ENCODE measurements at places on chromosomes 16 and 17. TPM values are rescaled to one million over a fixed set of nuclear protein-coding genes. Genes with fewer than 3 reads are reported as not detected.

PIRT gene
- total RNA-seq = not detected

PIPOX gene
- total RNA-seq = 0.59 TPM

ZNF597 gene
- total RNA-seq = 2.0 TPM

NAE1 gene
- 35.7 TPM for total RNA-seq

TTLL6 gene
- total RNA-seq = not detected

CSH2 gene
- not detected for total RNA-seq

PCGF2 gene
- total RNA-seq = 23.8 TPM

RASL10B gene
- total RNA-seq = 23.8 TPM

MT1G gene
- total RNA-seq = not detected

C17orf107 gene
- 0.64 TPM for total RNA-seq

DOC2B gene
- total RNA-seq = 3.9 TPM

SCIMP gene
- 1.2 TPM for total RNA-seq

FAM171A2 gene
- 0.72 TPM for total RNA-seq

SERPINF2 gene
- 1.4 TPM for total RNA-seq

RAB37 gene
- total RNA-seq = 2.8 TPM

SPATA32 gene
- not detected for total RNA-seq

ZNF689 gene
- 4.8 TPM for total RNA-seq

PPL gene
- 18.4 TPM for total RNA-seq

GRCh38 chr16:30786115-30786935, 680 bp downstream of the ZNF629 start:
- peak; percentile 63 for DNase-seq

- no peak for DNase-seq
These were observed 80.7 kb downstream of the SNX29 start for GRCh38 chr16:12057266-12057665.

GRCh38 chr17:57326336-57326735, 70.0 kb downstream of the MSI2 start:
- DNase-seq = no peak

- DNase-seq = no peak
These were observed 5.4 kb upstream of the GIP start for GRCh38 chr17:48973806-48974205.

DNA sequence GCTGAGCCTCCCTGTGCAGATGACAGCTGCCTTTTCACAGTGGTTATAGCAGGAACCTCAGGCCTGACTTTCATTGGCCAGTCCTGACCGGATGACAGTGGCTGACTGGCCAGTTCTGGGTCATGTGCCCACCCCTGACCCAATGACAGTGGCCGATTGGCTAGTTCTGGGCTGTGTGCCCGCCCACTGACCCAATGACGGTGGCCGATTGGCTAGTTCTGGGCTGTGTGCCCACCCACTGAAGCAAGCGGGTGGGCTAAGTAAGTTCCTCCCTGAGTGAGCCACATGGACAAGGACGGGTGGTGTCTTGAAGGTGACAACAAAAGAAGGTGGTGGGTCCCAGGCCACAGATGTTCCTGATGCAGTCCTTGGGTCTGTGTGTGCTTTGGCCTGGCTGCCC, 9.5 kb downstream of the DEF8 start:
- peak; percentile 58 for DNase-seq

DNA sequence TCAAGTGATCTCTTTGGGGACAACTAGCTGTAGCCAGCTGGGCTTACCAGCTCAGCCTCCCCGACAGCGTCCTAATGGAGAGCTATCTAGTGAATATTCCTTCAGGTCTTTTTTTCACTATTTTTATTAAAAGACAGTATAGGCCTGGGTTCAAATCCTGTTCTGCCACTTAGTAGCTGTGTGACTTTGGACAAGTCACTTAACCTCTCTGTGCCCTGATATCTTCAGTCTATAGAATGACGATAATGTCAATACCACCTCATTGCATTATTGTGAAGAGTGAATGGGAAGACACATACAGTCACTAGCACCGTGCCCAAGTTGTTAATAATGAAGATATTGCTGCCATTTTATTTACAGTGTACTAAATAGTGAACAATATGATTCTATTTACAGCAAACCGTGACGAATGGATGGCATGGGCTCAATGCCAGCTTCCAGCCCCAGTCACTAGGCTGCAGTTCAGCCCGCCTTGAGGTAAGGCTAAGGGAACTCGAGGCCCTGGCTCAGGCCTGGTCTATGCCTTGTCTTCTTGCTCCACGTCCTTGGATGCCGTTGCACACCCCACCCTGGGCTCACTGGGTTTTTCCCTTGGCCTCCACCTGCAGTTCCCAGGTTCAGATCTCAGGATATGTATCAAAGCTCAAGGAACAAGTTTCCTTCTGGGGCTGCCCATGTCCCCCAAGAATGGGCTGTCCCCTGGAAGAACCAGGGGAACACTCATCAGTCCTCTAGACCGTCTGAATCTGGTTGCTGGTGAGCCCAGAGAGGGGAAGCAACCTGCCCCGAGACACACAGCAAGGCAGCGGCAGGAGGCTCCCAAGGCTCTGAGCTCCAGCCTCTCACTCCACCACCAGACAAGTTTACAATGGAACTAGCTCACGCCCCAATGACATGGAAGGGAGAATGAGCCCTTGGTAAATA, 95.4 kb upstream of the TNRC6C start:
- peak; percentile 33 for DNase-seq

GRCh38 chr16:23874613-23875294, 39.0 kb downstream of the PRKCB start:
- no peak for DNase-seq

- DNase-seq = no peak
These were observed 171.4 kb upstream of the DYNLRB2 start for GRCh38 chr16:80369138-80369958.

GRCh38 chr17:41777157-41777573, 9.3 kb downstream of the JUP start:
- peak; percentile 86 for DNase-seq

DNA sequence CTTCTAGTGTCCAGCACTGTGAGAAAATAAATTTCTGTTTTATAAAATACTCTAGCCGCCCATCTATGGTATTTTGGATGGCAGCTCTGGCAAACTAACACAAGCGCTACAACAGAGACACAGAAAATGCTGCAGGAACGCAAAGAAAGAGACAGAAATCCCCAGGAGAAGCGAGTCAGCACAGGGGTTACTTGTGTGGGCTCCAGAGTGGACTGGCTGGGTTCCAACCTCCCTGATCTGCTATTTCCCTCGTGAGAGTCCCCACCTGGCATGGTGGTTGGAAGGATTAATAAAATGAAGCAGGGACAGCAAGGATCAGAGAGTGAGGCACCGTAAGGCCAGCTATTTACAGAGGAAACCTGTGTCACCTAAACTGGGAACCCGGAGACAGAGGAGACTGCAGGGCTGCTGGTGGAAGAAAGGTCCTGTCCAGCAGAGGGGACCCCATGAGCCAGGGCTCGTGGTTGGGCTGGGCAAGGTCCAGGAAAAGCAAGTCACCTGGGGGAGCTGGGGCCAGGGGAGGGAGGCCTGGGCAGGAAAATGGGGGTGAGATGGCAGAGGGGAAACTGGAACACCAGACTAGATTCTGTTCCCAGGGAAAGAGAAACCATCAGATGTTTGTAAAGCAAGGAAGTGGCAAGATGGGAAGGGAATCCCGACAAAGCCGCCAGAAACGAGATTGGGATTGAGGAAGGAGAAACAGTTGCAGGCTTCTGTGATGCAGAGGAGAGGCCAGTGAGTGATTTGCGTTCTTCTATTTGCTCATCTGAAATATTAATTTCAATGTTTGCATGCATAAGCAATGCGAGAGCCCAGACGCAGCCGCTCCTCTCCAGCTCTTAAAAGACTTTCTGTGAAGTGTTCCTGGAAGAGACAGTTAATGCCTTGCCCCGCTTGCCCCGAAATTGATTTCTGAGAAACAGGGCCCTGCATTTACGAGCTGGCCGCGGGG, 63.0 kb upstream of the TEKT3 start:
- DNase-seq = no peak

DNA sequence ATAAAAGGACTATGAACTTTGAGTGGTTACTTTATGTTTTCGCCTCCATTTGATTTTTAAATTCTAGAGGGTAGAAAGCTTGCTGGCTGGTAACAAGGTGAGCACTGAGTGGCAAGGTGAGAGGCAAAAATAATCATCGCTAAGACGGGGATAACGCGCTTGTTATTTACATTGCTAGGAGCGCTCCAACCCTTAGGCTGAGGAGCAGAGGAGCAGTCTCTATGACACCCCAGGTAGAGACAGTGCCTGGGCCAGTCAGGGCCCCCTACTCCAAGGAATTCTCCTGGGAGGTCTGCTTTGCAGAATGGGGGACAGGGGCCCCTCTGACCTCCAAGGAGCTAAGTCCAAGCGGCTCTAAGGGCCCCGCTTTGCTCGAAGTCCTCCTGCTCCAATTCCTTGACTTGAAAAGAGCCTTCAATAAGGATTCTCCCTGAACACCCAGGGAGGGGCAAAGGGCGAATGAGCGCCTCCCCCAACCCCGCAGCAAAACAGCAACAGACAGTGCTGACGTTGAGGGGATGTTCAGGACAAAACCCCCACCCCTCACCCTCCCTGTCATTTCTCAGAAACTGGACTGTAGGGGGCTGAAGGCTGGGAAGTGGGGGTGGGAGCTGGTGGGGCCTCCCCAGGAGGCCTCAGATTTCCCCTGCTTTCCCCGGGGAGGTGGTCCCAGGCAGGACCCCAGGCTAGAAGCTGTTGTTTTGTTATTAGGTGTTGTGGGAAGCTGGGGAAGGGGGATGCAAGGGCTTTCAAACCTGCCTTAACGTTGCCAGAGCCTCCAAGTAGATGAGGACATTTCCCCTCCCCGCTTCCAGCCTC, 10.2 kb upstream of the FOXF1 start:
- no peak for DNase-seq

- DNase-seq = no peak
These were observed 45.7 kb upstream of the KPNB1 start for GRCh38 chr17:47603830-47604597.

- no peak for DNase-seq
These were observed 72.9 kb downstream of the CREBBP start for GRCh38 chr16:3807425-3808123.

DNA sequence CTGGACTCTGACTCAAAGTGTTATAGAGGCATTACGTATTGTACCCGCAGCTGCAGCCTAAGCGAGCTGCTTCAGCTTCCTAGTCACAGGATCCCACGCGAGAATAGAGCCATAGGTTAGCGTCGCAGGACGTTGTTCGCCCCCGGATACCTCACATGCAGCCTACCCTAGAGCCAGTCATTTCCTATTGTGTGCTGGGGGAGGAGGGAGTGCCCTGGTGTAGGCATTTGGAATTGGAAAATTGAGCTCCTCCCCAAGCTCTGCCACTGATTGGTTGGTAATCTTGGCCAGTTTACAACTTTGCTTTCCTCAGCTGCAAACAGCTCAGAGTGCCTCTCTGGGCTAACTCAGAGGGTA, 530 bp downstream of the NAA60 start:
- DNase-seq = no peak

- DNase-seq = no peak
These were observed 72.1 kb upstream of the RCVRN start for GRCh38 chr17:9977180-9977575.

DNA sequence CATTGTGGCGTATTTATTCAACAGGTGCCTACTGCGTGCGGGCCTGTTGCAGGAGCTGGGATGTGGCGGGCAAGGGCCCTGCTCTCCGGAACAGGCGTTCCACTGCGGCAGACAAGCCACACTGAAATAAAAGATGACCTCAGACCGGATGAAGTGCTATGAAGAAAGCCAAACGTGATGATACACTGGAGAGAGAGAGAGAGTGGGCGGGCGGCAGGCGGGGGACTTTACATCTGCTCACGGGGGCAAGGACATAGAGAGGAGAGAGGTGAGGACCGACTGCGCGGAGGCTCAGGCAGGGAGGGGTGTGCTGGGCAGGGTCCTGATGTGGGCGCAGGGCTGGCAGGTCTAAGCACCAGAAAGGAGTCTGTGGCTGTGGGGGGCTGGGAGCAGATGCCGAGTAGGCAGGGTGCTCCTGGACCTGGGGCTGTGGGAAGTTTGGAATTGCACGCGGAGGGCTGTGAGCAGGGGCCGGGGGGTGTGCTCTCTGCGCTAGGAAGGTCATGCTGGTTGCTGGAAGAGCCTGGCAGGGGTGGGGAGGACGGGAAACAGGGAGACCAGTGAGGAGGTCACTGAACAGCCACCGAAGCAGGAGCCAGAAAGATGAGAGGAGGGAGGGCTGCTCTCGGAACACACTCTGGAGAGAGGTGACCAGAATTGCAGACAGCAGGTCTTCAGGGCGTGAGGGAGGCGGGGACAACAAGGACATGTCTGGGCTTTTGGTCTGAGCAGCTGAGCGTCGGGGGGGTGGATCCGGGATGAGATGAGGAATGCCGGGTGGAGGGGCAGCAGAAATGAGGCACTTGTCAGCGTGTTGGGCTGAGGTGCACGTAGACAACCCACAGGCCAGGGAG, 9.9 kb downstream of the MXRA7 start:
- DNase-seq = peak; percentile 82

GRCh38 chr17:48579471-48579759, 1.3 kb upstream of the HOXB4 start:
- DNase-seq = no peak

- no peak for DNase-seq
These were observed 212.8 kb downstream of the LGALS9B start for GRCh38 chr17:20254541-20254940.

DNA sequence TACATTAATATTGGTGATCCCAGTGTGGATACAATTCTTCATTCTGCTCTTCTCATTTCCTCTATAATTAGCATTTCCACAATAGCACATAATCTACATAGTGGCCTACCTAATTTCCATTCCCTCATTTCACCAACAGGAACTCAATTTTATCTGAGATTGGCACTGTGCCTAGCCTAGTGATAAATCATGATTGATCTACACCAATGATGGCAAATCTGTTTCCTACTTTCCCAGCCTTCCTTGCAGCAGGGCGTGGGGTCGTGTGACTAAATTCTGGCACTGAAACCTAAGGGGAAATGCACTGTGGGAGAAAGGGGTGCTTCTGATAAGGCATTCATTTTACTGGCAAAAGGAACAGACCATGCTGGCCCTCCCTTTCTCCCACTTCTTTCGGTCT, 66.6 kb upstream of the TOM1L1 start:
- no peak for DNase-seq

GRCh38 chr17:20225162-20226115, 216.3 kb downstream of the SPECC1 start:
- DNase-seq = no peak

GRCh38 chr16:49855280-49855821, 561 bp downstream of the ZNF423 start:
- DNase-seq = peak; percentile 92

- DNase-seq = peak; percentile 92
These were observed 27.3 kb downstream of the LASP1 start for GRCh38 chr17:38897176-38897575.

GRCh38 chr16:66616592-66616991, 12.1 kb downstream of the CMTM3 start:
- no peak for DNase-seq

GRCh38 chr17:12320286-12320685, 299.6 kb downstream of the MAP2K4 start:
- no peak for DNase-seq

GRCh38 chr16:57972306-57972705, 1.4 kb upstream of the CNGB1 start:
- DNase-seq = no peak

GRCh38 chr16:19549673-19550072, 5.8 kb upstream of the VPS35L start:
- DNase-seq = no peak

- DNase-seq = no peak
These were observed 1.0 kb downstream of the MSI2 start for GRCh38 chr17:57257195-57257894.

GRCh38 chr17:18314059-18314730, 599 bp downstream of the TOP3A start:
- DNase-seq = no peak

Measured in left ventricle myocardium superior (tissue), 1 donor.